ENCODE measurements at places on chromosomes 5 and 9.

GRCh38 chr5:149310947-149311658 is 34.2 kb upstream of the GRPEL2 start:
- no peak for DNase-seq

- no peak for DNase-seq
Observed at GRCh38 chr9:134442085-134442474, 115.8 kb downstream of the RXRA start.

DNA sequence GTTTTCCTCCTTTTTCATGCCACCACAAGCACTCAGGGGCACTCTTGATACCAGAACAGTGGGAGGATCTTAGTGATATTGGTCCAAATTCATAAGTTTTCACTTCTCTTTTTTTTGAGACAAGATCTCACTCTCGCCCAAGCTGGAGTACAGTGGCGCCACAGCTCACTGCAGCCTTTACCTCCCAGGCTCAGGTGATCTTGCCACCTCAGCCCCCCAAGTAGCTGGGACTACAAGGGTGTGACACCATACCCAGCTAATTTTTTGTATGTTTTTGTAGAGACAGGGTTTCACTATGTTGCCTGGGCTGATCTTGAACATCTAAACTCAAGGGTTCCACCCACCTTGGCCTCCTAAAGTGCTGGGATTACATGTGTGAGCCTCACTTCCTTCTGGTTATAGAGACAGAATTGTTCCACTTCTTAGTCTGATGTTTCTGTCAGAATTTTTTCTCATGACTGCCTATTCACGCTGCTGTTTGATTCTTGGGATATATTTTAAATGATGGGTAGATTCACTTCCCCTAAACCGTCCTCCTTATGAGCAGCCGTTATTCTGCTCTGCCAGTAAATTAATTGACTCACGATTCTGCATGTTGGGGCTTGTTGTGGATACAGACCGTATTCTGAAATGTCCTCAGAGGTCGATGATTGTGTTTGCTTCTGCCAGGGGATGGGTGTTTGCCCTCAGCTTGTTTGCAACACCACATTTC is 30.8 kb downstream of the MTAP start:
- no peak for DNase-seq

- no peak for DNase-seq
Observed at GRCh38 chr9:132801659-132802058, 76.4 kb downstream of the AK8 start.

DNA sequence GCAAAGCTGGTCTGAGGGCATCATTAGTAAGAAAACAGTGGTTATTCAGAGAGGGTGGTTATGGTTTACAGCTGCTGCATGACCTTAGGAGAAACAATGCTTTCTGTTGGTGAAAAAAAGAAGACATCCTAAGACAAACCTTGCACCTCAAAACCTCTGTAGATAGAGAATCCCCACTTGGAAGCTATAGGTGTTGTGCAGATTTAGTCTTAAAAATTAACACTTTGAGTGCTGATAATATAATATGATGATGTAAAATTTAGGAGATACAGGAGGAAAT is 1.4 kb upstream of the PTTG1 start:
- no peak for DNase-seq

DNA sequence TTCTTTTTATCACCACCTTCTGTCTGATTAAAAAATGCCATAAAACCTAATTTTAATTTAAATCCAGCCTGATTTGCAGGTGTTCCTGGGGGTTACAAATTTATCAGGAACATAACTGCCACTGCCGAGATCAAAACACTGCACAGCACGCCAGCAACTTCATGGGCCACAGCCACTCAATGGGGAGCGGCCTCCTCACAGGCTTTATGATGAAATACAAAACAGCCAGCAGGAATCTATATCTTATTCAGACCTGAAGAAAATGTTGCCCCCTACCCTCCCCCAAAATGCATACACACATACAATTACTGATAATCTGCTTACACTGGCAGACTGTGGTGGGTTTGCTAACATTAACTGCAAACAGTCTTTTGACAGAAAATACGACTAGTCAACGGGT is 151.7 kb upstream of the POU5F2 start:
- DNase-seq: no peak

DNA sequence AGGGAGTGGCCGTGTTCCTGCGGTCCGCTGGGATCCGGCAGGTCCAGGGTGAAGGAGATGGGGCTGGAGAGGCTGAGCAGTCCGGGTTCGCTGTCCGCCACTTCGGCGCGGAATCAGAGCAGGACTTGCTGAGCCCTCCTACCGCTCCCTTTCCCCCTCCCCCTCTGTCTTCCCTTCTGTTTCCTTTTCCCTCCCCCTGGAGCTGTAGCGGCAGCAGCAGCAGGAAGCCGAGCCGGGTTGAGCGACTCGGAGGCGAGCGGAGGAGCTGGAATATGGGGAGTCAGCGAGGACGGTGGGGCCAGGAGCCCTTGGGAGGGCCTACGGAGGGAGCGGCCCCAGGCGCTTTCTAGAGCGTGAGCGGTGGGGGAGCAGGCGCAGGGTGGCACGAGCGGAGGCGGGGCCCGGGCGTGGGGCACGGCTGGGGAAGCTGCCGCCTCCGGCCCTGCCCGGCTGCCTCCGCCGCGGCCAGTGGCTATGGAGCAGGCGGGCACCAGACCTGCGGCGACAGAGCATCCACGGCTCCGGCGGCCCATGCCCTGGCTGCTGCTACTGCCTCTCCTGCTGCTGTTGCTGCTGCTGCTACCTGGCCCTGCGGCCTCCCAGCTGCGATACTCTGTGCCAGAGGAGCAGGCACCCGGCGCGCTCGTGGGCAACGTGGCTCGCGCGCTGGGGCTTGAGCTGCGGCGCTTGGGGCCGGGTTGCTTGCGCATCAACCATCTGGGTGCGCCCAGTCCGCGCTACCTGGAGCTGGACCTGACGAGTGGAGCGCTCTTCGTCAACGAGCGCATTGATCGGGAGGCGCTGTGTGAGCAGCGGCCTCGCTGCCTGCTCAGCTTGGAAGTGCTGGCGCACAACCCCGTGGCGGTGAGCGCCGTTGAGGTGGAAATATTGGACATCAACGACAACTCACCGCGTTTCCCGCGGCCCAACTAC is at the start of gene PCDHAC2:
TSS of gene PCDHAC2 (plus strand) at position 184 of the 933 bp plus-strand sequence. CDS start at position 475, 291 bp downstream.
- DNase-seq: no peak

GRCh38 chr9:19768798-19769197 is 20.0 kb downstream of the SLC24A2 start:
- no peak for DNase-seq

DNA sequence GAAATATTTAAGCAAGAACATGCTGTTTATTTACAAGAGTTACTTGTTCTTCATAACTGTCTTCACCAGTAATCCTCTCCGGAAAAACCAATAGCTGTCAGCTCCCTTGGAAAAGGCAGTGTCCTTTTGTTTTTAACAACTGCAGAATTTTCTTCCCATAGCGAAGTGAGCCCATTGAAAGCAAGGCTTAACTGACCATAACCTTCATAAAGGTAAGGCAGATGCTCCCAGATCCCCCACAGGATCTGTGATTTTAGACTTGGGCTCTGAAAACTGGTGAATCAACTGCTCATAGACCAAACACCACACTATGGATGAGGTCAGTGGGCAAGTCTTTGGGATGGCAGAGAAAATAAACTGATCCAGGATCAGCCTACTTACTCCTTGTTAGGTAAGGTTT is 155.0 kb downstream of the GLIS3 start:
- DNase-seq: no peak

GRCh38 chr5:115456056-115456455 is 88.5 kb downstream of the FEM1C start:
- no peak for DNase-seq

- DNase-seq: no peak
Observed at GRCh38 chr5:131491749-131492148, 143.3 kb downstream of the RAPGEF6 start.

DNA sequence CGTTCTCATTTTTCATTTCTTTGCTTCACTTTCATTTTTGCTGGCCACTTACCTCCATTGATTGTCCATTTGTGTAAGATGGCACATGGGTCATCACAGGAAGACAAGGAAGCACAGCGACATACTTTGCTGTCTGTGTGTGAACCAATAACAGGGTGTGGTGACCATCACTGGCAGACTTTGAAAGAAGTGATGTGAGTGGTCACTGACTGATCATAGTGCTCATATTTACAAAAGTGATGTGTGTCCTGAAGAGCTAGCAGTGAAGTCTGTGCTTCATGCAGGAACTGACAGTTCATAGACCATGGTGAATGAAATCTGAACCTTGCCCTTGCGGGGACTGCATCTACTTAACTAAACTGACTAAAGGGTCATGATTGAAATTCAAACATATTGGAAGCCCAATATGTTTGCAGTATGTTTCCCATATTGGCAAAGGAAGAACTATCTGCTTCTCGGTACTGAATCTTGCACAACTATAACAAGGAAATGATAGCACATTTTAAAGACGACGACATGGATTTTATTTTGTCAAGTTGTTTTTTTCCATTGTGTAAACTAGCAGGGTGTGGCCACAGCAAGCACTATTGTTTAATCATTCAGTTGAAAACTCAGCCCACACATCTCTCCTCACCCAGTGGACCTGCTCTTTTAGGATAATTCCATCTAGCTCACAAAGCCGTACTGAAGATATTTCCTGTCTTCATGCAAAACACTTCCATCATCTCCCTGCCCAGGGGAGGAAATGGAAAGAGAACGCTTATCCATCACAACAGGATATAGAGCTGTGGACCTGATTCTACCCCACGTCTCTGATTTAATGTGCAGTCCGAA is 232.0 kb upstream of the ANKRD55 start:
- DNase-seq: no peak

DNA sequence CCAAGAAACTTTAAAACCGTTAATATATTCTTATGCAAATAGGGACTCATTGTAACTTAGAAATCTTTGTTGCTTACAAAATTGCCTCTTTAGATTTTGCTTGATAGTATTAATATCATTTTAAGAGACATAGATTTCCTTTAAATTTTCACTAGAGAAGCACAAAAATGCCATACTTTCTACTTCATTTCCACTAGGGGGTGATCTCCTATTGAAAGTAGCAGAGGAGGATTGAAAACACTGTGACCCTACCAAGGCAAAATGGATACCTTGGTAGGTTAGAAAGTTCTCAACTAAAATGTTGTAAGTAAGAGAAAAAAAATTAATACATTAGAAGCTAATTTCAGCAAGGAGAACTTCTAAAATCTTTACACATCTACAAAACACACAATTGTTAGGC is 204.9 kb downstream of the CHSY3 start:
- DNase-seq: no peak

DNA sequence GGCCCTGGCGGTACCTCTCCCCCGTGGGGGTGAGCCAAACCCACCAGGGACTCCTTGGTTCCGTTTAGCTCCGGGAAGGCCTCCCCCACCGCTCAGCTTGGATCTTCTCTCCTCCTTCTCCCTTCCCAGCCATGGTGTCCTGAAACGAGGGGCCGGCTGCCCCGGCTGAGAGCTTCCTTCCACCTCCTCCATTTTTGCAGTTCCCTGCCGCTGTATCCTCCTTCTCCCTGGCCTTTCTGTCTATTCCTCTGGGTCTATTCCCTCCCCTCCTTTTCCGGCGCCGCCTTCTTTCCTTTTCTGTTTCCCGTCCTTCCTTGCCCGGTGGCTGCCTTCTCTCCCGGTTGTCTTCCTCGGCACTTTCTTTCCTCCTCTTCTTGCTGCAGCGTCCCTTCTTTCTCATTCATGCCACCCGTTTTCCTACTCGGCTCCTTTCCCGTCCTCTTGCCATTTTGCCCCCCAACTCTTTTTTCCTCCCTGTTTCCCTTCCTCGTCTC is 110.4 kb downstream of the LIFR start:
- DNase-seq: no peak

- no peak for DNase-seq
Observed at GRCh38 chr9:2128141-2128540, 113.0 kb downstream of the SMARCA2 start.

- DNase-seq: peak; percentile 62
Observed at GRCh38 chr5:74579215-74579614, 61.3 kb downstream of the ENC1 start.

GRCh38 chr5:139882961-139883539 is 87.4 kb downstream of the PSD2 start:
- no peak for DNase-seq

DNA sequence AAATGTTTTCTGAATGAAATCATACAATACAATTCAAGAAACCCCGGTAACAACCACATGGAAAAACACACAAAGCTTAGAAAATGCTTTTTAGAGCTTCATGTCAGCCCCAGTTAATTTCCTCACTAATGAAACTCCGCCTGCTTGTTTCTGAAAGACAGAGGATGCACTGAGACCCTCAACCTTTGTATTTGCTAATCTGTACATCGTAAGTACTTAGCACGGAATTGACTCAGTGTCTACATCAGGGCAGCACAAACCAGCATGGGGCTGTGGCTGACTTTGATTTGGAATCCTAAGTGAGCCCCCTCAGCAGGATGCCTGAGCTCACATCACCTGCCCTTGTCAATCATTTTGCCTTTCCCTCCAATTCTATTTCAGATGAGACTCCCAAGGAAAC is 499.1 kb upstream of the MPDZ start:
- no peak for DNase-seq

- no peak for DNase-seq
Observed at GRCh38 chr5:83877911-83878706, 157.5 kb upstream of the HAPLN1 start.

DNA sequence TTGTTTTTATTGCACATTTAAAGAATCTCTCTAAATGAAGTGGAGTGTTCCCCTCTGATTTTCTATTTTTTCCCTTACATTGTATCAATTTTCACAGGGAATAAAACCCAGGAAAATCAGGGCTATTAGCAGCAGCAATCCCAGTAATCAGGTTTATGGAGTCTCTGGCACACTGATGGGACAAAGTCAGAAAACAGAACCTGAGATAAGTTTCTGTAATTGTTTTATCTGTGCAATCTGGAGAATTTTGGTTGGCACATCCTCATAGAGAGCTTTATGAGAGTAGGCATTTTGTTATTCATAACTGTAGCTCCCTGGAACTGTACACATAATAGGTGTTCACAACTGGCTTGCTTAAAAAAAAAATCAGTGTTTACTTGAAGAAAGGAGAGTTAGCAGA is 96.9 kb upstream of the IL6ST start:
- no peak for DNase-seq

DNA sequence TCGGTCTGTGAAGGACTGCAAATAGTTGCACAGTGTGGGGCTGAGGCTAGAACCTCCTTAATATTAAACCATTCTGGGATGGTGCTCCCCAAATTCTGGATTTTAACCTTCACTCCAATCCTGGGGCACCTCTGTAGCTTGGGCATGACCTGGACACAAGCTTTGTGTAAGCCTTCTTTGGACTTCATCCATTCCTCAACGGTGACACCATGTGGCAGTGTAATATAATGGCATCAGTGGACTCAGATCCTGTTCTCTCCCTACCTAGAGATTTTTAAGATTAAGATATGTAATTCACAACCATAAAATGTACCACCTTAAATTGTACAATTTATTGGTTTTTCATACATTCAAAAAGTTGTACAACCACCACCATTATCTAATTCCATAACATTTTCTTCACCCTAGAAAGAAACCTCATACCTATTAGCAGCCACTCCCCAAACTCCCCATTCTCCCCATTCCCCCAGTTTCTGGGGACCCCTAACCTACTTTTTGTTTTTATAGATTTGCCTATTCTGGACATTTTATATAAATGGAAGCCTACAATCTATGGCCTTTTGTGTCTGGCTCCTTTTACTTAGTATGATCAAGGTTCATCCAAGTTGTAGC is 4.8 kb upstream of the PLGRKT start:
- DNase-seq: peak; percentile 41

Data from activated naive CD8-positive, alpha-beta T cell treated with anti-CD3 and anti-CD28 coated beads, Interleukin-2, amount 50 U/mL, for 24 hours (primary cell).